ENCODE measurements at places on chromosomes 3 and 15.

- peaks cover 63% of the 10 kb centered on the region for H3K4me1 ChIP-seq
- H3K27me3 ChIP-seq, result no peaks in the 10 kb centered on the region
- peak; percentile 79 for DNase-seq
- peak overlapping the region; percentile 55 for H3K4me3 ChIP-seq
These were observed 24.5 kb downstream of the IQGAP1 start for GRCh38 chr15:90412356-90413194.

- H3K4me3 ChIP-seq, result no peak overlapping the region
- H3K4me1 ChIP-seq, result no peaks in the 10 kb centered on the region
- H3K27ac ChIP-seq, result no peak overlapping the region
- no peaks in the 10 kb centered on the region for H3K27me3 ChIP-seq
- DNase-seq, result no peak
- H3K36me3 ChIP-seq, result no peaks in the 10 kb centered on the region
These were observed 75.2 kb upstream of the C3orf80 start for GRCh38 chr3:160150066-160150465.

DNA sequence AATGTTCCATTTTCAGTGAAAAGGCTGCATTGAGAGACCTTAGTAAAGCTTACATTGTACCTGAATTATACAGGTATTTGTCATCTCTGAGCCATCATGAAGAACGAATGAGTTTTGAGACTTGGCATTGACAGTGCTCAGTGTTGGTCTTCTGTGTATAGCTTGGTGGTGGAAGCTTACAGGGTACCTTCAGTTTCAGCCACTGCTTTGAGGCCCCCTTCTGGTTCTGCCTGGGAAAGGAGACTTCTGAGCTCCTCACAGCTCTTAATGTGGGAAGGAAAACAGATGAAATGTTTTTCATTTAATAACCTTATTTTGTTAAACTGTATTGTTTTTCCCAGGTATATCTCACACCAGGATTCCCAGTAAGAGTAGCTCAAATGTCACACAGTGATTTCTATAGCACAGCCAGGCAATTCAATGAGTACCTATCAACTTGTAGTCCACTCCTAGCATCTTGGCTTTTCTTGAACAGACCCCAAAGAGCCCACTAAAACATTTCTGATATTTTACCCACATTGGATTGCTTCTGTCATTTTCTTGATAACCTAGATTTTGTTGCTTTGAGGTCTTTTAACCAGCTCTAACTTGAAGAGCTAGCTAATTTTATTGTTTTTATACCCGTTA is 5.6 kb downstream of the SERPINI1 start:
- H3K4me1 ChIP-seq, result peaks cover 11% of the 10 kb centered on the region
- no peaks in the 10 kb centered on the region for H3K36me3 ChIP-seq
- no peak overlapping the region for H3K27ac ChIP-seq
- H3K27me3 ChIP-seq, result no peaks in the 10 kb centered on the region
- peak; percentile 64 for DNase-seq
- H3K4me3 ChIP-seq, result no peak overlapping the region

DNA sequence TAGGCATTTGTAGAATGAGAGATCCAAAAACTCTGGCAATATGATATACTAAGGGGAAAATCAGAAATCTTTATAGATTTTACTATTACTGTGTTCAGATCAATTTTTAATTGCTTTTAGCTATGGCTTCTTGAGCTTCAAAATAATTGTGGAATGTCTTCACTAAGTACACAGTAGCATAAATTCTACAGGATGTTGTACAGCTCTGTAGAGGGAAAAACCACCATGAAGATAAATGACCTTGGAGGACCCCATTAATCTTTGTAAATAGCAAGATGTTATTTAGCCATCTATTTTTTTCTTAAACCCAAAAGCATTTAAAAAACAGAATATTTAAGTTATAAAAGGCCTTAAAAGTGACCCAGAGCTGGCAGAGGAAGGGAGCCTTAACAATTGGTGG is 43.9 kb upstream of the FNDC3B start:
- DNase-seq, result no peak
- H3K36me3 ChIP-seq, result no peaks in the 10 kb centered on the region
- H3K27ac ChIP-seq, result no peak overlapping the region

All from Calu3 (cell line).